ENCODE measurements at places on chromosomes 12 and 14.

GRCh38 chr14:71006200-71006563 is 98.9 kb downstream of the PCNX1 start:
- no peak for DNase-seq

DNA sequence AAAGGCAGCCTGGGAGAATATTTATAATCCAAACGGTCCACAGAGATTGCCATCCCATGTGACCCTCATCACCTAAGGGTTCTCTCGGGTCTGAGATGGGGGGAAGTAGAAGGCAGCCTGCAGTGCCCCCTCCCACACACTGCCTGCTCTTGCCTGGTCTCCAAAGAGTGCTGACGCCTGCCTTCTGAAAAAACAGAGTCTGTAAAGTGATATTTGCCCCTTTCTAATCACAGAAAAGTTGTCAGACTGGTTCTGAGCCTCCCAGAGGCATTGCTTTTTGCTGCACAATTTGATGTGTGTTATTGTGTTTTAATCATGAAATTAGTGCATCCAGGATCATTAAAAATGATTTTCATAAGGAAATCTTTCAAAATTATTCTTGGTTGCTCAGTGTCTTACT is 59.2 kb downstream of the TMEM30B start:
- no peak for DNase-seq

- peak; percentile 70 for DNase-seq
Observed at GRCh38 chr12:122336015-122336946, 70.0 kb upstream of the VPS33A start.

- no peak for DNase-seq
Observed at GRCh38 chr14:88934351-88934806, 109.9 kb downstream of the TTC8 start.

Measured in activated CD8-positive, alpha-beta memory T cell treated with anti-CD3 and anti-CD28 coated beads, Interleukin-2, amount 50 U/mL, for 48 hours (primary cell).